Stimulated activated CD8-positive, alpha-beta memory T cell treated with anti-CD3 and anti-CD28 coated beads, Interleukin-7, amount 100 ng/mL, for 48 hours (primary cell): ENCODE measurements at places on chromosomes 5 and 9.

GRCh38 chr5:116892993-116893392, 318.4 kb upstream of the SEMA6A start:
- DNase-seq = no peak

- no peak for DNase-seq
These were observed 97.4 kb downstream of the CDH9 start for GRCh38 chr5:26940994-26941393.

GRCh38 chr9:127066851-127067136, 55.6 kb downstream of the ANGPTL2 start:
- DNase-seq = no peak

GRCh38 chr9:120846906-120847305, 4.2 kb upstream of the PSMD5 start:
- no peak for DNase-seq

DNA sequence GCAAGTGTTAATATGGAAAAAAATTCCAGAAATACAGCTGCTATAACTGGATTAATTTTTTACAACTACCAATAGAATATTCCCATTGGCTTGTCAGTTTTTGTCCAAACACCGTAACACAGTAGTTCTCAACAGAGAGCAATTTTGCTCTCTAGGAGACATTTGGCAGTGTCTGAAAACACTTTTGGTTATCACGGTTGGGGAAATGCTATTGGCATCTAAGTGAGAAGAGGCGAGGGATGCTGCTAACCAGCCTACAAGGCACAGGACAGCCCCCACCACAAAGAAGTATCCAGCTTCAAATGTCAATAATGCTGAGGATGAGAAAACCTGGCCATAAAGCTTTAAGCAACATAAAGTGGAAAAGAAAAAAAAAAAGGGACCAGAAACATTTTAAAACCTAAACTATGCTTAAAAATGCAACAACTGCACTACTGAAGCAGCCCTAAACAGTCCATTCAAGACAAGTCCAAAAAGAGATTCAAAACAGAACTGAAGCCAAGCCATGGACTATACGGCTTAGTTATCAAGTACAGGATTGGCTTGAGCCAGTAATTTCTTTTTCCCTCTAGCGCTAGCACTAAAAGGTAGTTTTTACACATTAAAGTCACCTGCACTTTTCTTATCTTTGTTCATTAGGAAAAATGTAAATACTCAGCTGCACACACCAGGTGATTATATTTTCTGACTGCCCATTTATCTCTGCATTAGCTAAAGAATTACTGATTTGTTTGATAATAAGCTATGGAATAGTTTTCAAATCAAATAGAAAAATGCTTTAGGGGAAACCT, 83.9 kb downstream of the NR3C1 start:
- no peak for DNase-seq

DNA sequence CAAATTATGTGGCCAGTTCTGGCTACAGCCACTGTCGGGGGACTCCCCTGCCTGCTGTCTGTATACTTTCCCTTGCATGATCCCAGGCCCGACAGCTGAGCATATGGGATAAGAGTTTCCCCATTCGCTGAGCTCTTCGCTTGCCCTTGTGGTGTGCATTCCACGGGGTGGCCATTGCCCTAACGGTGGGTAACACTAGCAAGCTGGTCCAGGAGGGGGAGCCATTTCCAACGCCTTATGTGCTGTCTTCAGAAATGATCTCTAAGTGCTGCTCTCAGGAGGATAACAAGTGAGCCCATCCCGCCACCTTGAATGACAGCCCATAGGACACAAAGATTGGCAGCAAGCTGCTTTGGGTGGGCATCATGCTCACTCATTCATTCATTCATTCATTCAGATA, 190.9 kb downstream of the FSTL4 start:
- no peak for DNase-seq

- no peak for DNase-seq
These were observed 638.3 kb downstream of the HTR1A start for GRCh38 chr5:63323926-63324325.

DNA sequence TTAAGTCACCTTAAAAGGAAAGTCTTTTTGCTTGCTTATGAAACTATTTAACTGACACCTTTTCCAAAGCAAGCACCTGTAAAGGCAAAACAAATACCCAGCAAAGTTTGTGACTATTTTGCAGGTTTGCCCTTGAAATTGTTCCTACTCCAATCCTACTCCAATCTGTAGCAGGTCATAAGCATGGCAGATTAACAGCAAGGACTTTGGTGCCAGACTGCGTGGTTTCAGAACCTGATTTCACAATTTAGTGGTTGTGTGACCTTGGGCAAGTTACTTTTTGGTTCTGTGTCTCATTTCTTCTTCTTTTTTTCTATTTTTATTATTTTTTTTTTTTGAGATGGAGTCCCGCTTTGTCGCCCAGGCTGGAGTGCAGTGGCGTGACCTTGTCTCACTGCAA, 282.1 kb downstream of the RFX3 start:
- DNase-seq = no peak

- no peak for DNase-seq
These were observed 85.2 kb upstream of the HTR4 start for GRCh38 chr5:148739524-148739923.
